Caudate nucleus (tissue), 63 donors: ENCODE measurements at places on chromosomes 7 and 10.

- DNase-seq = no peak
Observed at GRCh38 chr7:47737601-47738000, 155.7 kb upstream of the TNS3 start.

DNA sequence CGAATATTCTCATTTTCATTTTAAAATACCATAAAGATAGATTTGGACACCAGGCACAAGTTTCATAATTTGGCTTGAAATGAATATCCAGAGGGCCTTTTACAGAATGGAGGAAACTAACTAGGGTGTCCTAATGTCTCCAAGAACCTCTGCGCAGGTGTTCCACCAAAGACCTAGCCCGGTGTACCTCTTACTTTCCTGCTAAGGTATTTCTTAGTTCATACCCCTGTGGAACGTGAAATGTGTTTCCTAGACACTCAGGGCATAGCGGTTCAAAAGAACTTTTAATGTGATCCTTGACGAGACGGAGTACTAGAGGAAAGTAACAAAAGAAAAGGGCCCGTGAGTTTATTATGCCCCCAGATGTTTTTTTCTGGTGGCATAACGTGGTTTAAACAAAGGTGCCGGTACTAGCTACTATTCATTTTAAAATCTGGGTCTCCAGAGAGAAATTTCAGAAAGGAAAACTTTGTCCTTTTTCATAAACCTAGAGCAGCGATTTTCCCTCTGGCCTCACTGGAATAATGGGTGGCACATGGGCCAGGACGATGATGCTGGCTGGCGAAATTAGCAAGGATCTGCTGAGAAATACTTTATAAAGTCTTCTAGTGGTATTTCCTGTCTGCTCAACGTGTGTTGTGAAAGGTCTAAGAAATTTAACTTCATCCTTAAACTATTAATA lies 1.4 kb downstream of the APBB1IP start:
- no peak for DNase-seq

GRCh38 chr7:19110776-19111175 lies 6.7 kb downstream of the TWIST1 start:
- no peak for DNase-seq

DNA sequence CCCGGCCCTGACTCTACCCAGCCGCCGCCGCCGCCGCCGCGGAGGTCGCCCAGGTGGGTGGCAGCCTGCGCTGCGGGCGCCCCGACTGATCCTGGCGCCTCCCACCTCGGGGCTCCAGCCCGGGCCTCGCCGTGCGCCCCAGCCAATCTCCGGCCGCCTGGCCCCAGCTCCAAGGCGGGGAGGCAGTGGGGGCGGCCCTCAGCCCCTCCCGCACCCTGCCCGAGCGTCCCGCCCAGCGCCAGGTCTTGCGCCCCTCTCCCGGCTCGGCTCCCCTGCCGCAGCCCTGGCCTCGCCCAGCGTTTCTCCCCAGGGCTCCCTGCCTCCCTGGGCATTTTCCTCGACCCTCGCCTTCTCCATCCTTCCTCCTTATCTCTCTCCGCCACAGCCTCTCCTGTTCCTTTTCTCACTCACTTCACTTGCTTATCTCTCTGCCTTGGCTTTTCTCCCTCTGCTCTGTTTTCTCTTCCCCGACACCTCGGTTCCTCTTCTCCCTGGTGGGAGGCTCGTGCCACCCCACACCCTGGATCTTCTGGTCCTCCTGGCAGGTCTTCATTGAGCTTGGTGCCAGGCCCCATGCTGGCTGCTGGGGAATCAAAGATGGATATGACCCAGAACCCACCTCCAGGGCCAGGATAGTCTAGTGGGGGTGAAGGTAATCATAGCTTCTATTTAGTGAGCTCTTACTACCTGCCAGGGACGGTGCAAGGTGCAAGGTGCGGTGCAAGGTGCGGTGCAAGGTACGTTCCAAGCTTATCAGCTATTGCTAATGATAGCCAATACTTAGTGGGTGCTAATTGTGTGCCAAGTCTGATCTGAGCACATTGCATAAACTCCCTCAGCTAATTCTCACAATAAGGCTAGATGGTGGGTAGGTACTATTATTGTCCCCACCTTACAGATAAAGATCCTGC lies at the start of gene SFRP5:
Gene SFRP5, minus strand, starts transcription at position 87 of the 911 bp plus-strand sequence. CDS start 166 bp downstream, outside the sequence.
- no peak for DNase-seq

GRCh38 chr7:129613016-129613337 lies 1.5 kb downstream of the NRF1 start:
- no peak for DNase-seq

- DNase-seq = no peak
Observed at GRCh38 chr7:83738291-83738835, 89.4 kb upstream of the SEMA3E start.

DNA sequence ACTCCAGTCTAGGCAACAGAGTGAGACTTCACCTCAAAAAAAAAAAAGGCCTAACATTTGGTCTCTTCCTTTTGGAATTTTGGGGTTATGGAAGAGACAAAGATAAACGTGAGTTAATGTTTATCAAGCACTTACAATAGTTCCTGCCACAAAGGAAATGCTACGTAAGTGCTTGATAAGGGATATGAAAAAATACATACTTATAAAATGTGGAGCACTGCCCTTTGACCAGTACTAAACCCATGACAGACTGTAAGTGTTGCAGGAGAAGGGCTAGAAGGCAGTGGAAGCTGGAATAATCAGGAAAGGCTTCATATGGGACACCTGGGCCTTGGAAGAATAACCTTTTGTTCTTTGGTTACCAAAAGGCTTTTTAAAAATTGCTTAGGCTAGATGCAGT lies 25.5 kb downstream of the TMEM248 start:
- no peak for DNase-seq
